Fibroblast of skin of left quadriceps (primary cell): ENCODE measurements at places on chromosomes 11 and 22.

DNA sequence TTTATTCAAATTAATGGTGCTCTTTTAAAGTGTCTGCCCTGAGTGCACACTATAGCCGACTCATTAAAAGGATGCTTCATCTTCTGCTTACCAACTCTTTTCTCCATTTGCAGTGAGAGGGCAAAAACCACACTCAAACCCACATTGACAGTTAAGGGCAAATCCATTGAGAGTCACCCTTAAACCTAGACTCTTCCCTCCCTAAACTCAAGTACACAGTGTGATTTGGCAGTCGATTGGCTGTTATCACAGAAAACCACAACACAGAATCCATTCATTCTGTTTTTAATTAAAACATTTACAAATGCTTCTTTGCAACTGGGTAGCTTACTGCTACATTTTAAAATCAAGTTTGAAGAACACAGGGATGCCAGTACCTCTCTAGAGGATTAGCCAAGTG lies 120.0 kb downstream of the CADM1 start:
- no peak for DNase-seq

DNA sequence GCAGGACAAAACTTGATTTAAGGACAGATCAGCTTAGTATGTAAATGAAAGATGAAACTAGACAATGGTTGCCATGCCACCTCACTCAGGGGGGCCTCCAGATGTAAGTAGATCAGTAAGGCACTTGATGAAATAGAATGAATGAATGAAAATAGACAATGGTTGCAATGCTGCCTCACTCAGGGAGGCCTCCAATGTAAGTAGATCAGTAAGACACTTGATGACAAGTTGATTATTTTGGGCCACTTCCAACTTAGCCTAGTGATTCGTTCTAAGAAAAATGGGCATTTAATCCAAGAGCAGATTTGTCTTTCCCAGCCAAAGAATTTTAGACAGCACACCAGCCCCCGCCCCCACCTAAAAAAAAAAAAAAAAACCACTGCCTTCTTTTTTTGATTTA lies 19.2 kb upstream of the SLC5A12 start:
- peak; percentile 91 for DNase-seq

DNA sequence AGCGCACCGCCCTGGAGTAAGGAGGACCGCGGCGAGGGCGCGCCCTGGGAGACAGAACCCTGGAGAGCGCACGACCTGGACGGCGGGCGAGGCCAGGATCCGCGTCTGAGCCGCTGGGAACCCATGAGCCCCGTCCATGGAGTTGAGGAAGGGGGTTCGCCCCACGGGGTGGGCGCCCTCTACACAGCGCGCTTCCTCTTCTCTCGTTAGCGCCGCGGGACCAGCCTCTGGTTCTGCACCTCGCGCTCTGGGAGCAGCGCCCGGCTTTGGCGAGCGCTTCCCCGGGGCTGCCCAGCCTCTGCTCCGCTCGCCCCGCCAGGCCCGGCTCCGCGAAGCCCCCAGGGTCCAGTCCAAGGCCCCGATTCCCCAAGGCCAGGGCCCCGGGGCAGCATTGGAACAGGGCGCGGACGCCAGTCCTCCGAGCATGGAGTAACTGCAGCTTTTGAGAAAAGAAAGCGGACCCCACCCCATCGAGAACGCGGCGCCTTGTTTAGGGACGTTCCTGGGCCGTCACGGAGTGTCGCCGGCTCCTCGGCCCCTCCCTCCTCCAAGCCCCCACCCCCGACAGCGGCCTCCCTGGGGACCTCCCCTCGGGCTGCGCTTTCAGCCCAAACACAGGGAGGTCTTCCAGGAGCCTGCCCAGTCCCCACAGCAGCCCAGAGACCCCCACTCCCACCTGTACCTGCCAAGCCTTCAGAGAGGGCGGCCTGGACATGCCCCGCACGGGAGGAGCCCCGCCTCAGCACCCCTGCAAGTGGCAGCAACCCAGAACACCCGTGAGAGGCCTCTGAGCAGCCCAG lies 56.2 kb downstream of the BRD1 start:
- no peak for DNase-seq

- no peak for DNase-seq
These were observed 1246.4 kb downstream of the BRD1 start for GRCh38 chr22:48581205-48581766.

DNA sequence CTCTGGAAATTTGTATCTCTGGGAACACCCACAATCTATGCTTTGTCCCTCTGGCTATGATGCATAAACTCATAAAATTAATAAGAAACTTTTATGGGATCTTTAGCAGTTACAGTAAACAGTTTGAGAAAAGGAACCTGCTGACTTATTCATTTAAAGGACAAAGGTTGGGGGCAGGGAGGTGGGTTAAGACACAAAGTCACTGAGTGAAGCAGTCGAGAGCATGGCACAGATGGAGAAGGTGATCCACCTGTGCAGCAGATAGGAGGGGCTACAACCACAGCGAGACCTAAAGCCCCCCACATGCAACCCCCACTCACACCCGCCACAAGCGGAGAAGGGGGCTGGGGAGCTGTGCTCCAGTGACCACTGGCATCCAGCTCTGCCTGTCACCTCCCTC lies 45.0 kb downstream of the SMCO4 start:
- no peak for DNase-seq

GRCh38 chr11:117684111-117684510 lies 112.9 kb downstream of the DSCAML1 start:
- no peak for DNase-seq

- DNase-seq: no peak
These were observed 35.7 kb upstream of the CLDN5 start for GRCh38 chr22:19559956-19560355.

DNA sequence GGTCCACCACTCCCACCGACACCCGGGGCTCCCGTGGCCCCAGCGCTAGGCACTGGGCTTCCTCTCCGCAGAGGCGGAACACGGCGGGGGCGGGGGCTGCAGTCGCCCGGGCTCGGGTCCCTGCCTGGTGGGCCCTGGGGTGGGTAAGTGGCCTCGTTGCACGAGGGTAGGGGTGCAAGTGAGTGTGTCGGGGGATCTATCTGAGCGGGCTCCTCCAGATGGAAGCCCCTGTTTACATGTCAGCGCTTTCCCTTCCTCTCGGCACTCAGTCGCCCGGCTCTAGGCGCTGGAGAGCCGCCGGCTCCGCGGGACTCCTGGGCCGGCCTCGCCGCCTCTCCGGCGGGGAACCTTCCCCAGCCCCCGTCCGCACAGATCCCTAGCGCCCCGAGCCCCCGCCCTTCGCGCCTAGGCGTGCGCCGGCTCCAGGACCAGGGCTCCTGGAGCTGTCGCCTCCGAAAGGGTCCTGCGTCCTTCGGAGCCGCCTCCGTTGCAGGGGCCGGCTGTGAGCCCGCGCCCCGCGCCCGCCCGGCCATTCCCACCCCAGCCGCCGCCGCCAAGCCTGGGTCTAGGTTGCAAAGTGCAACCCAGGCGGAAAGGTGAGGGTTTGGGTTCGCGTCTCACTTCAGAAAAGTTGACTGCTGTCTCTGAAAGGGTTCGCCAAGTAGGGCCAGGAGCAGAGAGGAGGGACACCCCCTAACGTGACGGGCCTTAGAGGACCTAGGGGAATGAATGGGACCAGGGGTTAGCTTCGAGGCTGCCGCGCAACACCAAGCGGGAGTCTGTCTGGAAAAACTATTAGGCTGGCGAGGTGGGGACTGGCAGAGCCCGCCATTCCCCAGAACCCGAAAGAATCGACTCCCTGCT lies 978 bp downstream of the FLI1 start:
- DNase-seq: no peak

DNA sequence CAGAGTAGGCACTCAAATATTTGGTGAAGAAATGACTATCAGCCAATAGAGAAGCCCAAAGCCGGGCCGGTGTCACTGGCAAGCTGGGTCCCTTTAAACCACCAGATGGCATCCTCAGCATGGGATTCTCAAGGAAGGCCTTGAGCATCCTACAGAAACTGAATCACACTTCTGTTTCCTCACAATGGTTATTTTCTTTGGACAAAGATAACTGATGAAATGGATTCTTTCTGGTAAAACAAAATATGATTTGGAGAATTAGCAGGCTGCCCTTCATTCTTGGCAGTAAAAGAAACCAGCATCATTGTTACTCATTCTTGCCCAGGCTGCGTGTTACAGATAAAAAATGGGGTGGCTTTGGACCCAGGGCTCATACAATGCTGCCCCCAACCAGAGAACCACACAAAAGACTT lies 30.3 kb upstream of the ASPHD2 start:
- DNase-seq: peak; percentile 36

GRCh38 chr22:27859336-27859735 lies 57.8 kb upstream of the MN1 start:
- DNase-seq: no peak

DNA sequence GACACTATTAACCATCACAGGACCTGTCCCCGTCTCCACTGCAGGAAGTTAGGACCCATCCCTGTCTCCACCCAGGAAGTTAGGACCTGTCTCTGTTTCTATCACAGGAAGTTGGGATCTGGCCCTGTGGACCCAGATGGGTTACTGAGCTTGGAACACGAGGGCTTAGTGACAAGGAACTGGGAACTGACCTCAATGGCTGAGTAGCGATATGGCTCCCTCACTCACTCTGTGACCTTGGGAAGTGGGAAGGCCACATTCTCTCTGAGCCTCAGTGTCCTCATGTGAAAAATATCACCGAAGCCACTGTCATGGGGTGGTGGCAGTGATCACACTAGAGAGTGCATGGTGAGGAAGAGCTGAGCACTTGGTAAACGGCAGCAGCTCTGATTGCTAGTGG lies 59.4 kb downstream of the FBLN1 start:
- no peak for DNase-seq

- DNase-seq: no peak
These were observed 852 bp downstream of the TRAF6 start for GRCh38 chr11:36509201-36509639.

GRCh38 chr11:31903225-31904074 lies 92.3 kb upstream of the PAX6 start:
- DNase-seq: no peak

DNA sequence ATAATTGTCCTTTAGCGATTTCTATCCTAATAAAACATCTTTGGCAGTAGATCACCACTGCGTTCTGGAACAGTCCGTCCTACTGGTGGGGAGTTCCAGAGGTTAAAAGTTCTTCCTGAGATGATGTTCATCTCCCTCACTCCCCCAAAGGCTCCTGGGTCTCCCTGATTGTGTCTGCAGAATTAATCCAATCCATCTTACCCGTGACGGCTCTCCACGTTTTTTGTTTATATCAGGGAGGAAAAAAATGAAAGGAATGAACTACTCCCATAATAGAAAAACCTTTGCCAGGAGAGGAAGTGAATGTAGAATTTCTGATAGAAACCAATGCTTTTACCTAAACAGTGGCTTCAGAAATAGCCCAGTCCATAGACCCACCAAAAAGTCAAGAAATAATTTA lies 81.6 kb downstream of the LARGE1 start:
- DNase-seq: no peak

DNA sequence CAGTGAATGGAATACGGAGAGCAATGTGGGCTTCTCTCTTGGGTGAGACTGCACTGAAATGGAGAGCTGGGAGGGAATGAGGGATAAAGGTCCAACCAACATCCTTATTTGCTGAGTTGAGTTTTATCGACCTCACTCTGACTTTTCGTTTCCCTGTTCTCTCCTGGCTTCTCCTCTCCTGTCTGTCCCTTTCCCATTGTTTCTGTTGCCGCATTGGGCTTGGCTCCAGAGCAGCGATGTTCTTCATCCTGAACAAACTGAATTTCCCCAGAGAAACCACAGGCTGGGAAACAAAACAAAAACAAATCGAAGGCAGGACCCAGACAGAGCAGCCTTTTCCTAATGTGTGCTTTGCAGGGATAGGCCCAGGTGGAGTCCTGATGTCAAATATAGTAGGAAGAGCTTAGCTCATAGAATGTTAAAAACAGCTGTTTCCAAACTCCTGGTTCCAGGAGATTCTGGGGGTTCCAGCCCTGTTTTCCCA lies 30.0 kb downstream of the MOV10L1 start:
- DNase-seq: no peak

- no peak for DNase-seq
These were observed 151.6 kb upstream of the MTMR2 start for GRCh38 chr11:96075532-96075959.

DNA sequence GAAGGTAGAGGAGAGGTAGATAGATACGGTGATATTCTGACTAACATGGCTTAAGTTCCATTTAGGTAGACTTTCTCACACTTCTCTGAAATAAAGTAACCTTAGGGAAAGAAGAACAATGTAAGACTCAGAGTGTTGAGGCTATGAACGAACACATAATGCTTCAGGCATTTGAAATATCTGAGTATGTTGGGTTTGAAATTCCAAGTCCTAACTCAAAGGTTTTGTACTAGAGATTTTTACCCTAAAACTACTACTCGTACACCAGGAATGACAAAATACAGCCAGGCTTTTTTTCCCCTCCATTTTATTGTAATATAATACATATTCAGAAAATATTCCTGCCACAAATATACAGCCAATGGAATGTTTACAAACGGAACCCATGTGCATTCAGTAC lies 592.6 kb downstream of the ETS1 start:
- peak; percentile 74 for DNase-seq

GRCh38 chr22:42895541-42895981 lies 38.5 kb upstream of the ARFGAP3 start:
- no peak for DNase-seq

GRCh38 chr11:72588421-72589410 lies 85.5 kb downstream of the PDE2A start:
- no peak for DNase-seq

DNA sequence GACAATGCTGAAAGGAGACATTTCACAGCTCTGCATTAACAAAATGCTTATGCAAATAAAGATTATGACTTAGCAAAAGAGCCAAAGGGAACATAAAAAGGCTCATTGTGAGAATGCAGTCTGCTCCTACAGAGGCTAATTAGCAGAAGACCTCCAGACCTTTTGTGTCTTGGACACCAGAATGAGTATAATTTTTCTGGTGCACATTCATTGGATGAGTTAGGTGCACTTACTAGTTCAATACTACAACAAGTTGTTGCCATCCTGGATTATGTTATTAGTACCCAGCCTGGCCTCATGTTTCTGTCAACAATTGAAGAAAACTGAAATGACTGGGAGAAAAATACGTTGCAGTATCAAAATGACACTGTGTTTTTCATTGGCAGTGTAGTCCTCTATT lies 613.2 kb upstream of the CHORDC1 start:
- no peak for DNase-seq

DNA sequence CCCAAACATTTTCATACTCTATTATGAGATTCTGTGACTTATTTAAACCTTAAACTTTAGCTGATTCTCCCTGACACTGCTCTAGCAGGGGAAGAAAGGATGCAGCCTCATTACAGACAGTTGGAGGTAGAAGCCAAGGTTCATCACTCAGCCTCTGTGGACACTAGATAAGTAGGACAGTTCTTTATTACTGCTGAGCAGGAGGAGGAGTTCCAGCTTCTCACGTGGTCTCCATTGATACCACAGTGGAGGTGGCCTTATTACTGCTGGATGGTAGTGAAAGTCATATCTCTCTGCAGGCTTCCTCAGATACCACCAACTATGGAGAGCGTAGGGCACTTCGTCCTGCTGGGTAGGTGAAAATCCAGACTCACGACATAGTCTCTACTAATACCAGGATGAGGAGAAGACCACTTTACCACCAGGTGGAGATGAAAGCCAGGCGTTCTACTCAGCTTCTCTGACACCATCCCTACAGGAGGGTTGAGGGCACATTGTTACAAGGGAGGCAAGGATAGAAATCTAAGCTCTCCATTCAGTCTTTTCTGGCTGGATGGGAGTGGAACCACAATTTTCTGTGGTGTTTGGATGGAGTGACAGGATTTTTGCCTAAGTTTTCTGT lies 13.1 kb upstream of the ANGPTL5 start:
- DNase-seq: no peak

- DNase-seq: no peak
These were observed 66.2 kb downstream of the MICAL3 start for GRCh38 chr22:17958166-17958565.
